Ureter (tissue), 1 donor: ENCODE measurements at places on chromosomes 12 and 14. TPM values are rescaled to one million over a fixed set of nuclear protein-coding genes. Genes with fewer than 3 reads are reported as not detected.

DNA sequence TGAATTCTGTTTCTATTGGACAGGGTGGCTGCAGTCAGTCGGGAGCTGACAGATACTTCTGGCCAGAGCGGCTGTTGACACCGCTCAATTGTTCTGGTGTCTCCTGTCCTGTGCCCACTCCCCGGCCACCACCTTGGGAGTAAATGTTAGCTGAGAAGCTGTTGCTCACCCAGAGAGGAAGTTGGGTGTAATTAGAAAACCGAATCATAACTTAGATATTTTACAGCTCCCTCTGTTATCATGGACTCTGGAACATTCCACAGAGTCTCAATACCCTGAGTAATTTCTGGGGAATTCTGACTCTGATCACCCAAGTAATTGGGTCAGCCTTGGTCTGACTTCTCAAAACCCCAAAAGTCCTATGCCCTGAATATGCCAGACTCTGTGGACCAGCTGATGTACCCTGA, 58.3 kb upstream of the RFLNA start:
- no peak for DNase-seq

DNA sequence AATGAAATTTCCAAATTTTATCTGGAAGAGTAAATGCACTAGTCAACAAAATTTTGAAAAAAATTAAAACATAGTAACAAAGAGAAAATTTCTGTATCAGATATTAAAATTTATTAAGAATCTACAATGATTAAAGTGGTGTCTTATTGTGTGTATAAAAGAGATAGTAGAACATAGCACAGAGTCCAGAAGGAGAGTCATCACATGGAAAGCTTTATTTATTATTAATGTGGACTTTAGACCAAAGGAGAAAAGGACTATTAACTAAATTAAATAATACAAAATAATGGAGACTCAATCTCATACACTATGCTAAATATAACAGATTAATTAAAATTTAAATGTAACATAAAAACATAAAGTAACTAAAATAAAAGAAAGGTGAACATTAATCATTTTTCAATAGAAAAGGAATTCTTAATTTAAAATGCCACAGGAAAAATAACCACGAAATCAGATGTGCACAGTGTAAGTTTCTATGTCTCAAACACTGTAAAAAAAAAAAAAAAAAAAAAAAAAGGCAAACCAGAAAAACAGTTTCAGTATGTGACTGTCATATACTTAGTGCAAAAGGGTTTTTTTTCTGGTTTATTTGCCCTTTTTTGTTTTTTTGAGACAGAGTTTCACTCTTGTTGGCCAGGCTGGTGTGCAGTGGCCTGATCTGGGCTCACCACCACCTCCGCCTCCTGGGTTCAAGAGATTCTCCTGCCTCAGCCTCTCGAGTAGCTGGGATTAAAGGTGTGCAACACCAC, 95.4 kb downstream of the MYF5 start:
- DNase-seq: no peak

DNA sequence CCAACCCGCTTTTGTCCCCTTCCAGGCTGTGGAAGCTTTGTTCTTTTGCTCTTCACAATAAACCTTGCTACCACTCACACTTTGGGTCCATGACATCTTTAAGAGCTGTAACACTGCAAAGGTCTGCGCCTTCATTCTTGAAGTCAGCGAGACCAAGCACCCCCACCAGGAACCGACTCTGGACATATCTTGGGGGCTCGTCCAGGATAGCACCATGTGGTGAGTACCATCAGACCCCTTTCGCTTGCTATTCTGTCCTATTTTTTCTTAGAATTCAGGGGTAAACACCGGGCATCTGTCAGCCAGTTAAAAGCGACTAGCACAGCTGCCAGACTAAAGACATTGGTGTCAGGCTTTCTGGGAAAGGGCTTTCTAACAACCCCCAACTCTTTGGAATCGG, 137.6 kb upstream of the PPFIA2 start:
- DNase-seq: no peak

DNA sequence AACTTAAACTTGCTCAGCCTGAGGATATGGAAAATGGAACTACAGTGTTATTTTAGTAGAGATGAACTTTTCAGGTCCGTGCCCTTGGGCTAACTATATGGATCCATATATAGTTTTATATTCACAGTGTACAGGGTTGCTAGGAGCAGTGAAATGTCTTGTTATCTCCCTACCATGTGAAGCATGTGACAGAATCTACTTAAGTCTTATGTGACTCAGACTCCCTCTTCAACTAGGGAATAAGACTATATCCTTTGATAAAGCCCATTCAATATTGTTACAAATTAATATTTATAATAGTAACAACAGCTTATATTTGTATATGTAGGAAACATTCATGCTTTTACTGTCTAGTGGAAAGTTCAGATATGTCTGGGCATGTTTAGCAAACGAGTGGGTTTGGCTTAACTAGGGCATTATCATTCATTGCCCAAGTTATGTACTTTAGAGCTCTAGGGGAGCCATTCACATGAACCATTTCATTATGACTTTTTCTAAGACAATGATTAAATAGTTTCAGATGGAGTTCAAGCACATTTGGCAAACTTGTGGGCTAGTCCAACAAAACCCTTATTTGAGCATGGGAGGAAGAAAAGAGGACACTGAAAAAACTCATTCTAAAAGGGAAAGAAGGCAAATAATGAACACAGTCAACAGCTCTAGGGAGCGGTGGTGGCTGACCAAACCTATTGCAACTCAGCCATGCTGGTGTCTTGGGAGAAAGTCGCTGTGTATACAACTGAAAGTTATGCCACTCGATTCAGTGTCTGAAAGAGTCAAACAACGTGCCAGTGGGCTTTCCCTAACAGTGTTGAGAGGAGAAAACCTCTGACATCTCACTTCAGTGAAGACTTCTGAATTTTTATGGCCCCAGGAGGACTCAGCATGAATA, 305.9 kb upstream of the G2E3 start:
- DNase-seq: no peak

GRCh38 chr14:105358140-105358846, 40.0 kb upstream of the TEX22 start:
- DNase-seq: no peak

DNA sequence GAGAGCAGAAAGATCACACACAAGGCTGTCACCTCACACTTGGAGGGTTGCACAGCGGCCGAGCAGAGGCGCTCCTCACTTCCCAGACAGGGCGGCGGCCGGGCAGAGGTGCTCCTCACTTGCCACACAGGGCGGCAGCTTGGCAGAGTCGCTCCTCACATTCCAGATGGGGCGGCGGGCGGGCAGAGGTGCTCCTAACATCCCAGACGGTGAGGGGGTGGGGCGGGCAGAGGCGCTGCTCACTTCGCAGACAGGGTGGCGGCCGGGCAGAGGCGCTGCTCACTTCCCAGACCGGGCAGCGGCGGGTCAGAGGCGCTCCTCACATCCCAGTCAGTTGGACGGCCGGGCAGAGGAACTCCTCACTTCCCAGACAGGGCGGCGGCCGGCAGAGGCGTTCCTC, 9.1 kb downstream of the TMBIM4 start:
- no peak for DNase-seq

- no peak for DNase-seq
Measured at GRCh38 chr12:92404259-92404894, 258.7 kb upstream of the BTG1 start.

GRCh38 chr12:55743406-55744339, 751 bp downstream of the GDF11 start:
- DNase-seq: no peak

- peak; percentile 59 for DNase-seq
Measured at GRCh38 chr14:68781161-68782021, 11.5 kb downstream of the ZFP36L1 start.

EIF2S3B gene
- 0.81 TPM for total RNA-seq
